ENCODE measurements at places on chromosomes 3 and 15.

DNA sequence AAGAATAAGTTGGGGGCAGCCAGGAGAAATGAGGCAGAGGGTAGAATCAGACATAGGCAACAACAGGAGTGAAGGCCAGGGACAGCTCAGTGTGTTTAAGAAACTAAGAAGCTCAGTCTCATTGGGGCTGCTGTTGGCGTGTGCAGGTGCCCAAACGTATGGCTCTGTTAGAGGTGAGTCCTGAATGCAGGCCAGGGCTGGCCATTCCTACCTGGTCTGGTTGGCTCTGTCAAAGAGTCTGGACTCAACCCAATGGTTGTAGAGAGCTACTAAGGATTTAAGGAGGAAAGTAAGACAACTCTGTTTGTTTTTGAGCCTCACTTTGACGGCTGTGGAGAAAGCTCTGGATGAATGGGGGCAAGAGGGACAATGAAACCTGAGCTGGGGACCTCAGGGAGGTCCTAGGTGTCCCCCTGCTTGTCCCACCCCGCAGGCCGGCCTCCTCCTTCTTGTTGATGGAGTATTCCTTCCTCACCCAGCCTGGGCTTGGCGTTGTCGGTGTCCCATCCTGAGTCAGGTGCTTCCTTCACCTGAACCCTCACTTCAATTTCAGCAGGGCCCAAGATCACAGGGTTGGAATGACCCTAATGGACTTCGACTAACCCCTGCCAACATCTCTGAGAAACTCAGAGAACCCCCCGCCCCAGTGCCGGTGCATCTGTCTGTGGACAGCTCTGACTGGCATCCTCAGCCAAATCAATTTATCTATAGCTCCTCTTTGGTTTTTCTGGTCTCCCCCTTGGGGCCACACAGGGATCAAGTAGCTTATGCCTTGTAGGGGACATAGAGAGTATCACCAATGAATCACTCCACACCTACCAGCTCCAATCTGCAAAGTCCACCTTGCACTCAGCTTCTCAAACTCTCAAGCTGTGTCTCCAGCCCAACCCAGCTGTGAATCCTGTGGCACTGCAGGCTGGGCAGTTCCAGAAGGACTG, 8.3 kb downstream of the ITGA11 start:
- no peak for DNase-seq

DNA sequence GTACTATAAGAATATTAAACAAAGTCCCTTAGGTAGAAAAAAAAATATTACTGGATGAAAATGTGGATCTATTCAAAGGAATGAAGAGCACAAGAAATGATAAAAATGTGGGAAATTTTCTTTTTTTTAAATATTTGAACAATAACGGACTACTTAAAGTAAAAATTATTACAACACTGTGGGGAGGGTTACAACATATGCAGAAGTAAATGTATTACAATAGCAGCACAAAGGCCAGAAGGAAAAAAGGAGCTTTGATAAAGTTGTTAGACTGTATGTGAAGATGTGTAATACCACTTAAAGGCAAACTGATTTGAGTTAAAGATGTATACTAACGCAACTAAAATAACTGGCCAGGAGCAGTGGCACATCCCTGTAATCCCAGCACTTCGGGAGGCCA, 427.1 kb downstream of the SHQ1 start:
- DNase-seq = no peak

- no peak for DNase-seq
Observed at GRCh38 chr3:105285653-105286241, 81.0 kb upstream of the ALCAM start.

DNA sequence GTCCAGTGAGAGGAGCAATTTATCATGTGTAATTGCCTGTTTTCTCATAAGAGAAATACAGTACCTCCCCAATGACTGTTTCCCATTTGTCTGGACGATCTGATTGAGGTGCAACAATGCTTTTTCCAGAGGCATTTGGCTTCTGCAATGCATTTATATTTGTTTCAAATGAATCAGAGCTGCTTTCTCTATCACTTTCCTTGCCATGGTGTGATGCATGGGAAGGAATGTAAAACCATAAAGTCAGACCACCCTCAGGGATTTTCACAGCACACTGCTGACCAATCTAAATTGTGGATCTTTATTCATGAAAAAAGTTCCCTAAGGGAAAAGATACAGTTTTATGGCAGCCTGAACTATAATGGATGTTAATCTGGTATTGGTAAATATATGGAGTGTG, 333.0 kb downstream of the ZNF385D start:
- DNase-seq = no peak
